ENCODE measurements at places on chromosomes 12 and 14. TPM values are rescaled to one million over a fixed set of nuclear protein-coding genes. Genes with fewer than 3 reads are reported as not detected.

- no peak for DNase-seq
These were observed 38.9 kb downstream of the NELL2 start for GRCh38 chr12:44837114-44837755.

- no peak for DNase-seq
These were observed 27.7 kb downstream of the CLMN start for GRCh38 chr14:95291859-95292542.

GRCh38 chr14:68157971-68158371 is 338.4 kb downstream of the RAD51B start:
- no peak for DNase-seq

DNA sequence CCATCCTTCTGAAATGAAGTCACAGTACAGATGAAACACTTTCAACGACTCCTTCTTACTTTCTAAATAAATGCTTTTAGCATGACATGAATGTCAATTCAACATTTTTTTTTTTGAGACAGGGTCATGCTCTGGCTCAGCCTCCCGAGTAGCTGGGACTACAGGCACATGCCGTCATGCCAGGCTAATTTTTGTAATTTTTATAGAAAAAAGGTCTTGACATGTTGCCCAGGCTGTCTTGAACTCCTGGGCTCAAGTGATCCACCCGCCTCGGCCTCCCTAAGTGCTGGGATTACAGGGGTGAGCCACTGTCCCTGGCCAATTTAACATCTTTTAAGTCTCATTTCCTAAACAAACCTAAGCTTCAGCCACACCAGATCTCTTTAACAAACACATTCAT is 16.4 kb downstream of the GALNT6 start:
- DNase-seq: no peak

GRCh38 chr12:49649445-49649844 is 26.1 kb downstream of the PRPF40B start:
- DNase-seq: no peak

GRCh38 chr12:63900922-63901793 is 56.7 kb downstream of the SRGAP1 start:
- DNase-seq: no peak

- no peak for DNase-seq
These were observed 3.0 kb downstream of the SRRM4 start for GRCh38 chr12:118984161-118984943.

DNA sequence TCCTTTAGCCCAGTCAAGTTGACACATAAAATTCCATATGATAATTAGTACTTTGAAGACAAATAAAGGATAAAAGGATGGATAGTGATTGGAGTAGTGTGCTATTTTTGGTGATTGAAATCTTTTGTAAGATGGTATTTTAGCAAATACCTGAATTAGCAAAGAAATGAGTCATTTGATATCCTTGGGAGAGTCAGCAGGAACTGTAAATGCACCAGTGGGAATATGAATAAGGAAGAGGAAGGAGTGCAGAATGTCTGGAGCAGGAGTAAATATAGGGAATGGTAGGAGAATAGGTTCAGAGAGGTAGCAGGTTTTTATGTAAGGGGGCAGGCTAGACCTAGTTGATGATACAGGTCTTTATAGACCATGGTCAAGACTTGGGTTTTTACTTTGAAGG is 75.0 kb downstream of the TRMT5 start:
- no peak for DNase-seq

GRCh38 chr14:22767323-22767589 is 768 bp downstream of the OXA1L start:
- no peak for DNase-seq

- DNase-seq: no peak
These were observed 50.4 kb downstream of the DYRK2 start for GRCh38 chr12:67698672-67699581.

DNA sequence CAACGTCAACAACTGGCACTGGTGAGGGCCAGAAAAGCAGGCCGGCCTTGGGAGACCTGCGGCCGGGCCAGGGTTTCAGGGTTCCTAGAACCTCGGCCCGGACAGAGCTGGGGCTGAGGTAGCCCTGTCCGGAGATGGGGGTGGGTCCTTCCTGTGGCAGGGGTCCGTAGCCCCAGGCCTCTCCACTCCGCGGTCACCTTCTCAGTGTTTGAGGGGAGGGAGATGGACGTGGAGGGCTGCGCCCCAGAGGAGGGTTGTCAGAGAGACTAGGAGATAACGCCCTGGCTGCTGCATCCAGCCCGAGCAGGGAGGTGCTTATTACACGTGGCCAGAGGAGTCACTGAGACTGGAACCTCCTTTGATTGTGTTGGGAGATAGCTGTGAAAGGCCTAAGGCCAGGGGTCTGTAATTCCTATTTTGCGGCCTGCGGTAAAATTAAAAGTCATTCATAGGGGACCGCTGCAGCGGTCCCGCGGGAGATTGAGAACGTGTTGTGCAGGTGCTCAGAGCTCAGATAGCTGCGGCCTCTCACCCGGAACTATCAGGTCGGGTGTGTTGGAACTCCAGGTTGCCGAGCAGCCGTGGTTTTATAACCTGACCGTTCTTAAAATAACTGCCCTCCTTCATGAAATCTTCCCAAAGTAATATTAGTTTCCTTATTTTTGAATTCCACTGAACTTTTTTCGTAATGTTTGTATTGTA is 507 bp downstream of the AHSA1 start:
- no peak for DNase-seq

GRCh38 chr12:31922341-31923062 is 36.7 kb upstream of the RESF1 start:
- DNase-seq: no peak

DNA sequence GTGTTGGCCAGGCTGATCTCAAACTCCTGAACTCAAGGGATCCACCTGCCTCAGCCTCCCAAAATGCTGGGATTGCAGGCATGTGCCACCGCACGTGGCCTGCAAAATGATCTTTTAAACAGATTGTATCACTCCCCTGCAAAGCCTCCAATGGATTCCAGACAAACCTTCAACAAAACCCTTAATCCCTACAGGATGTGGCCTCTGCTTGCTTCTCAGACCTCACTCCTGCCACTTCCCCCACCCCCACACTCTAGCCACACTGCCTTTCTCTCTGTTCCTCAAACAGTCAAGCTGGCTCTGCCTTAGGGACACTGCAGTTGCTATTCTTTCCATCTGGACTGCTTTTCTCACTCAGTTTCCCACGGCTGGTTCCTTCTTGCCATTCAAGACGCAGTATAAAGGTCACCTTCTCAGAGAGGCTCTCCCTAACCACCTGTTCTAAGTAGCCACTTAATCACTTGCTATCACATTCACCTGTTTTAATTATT is 47.3 kb upstream of the TMED10 start:
- peak; percentile 21 for DNase-seq

DNA sequence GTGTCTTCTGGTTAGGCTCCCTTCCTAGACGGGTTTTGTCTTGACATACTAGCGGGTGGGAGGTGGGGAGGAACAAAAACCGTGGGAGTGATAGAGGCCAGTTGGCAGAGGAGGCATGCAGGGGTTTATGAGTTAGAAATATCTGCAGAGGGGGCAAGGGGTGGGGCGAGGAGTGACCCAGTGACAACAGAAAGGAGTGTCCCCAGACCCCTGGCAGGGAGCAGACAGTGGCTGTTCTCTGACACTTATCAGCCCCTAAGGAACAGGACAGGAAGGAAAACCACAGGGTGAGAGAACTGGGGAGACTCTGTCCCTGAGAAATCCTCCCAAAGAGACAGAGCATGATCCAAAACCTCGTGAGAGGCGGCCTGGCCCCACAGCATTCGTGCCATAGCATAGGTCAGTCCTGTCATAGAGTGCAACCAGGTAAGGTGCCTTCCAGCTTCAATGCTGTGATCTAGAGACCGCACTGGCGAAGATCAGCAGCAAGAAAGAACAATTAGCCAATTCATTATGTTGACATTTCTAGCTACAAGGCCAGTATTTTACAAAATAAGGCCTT is 141.4 kb downstream of the CRADD start:
- DNase-seq: no peak

DNA sequence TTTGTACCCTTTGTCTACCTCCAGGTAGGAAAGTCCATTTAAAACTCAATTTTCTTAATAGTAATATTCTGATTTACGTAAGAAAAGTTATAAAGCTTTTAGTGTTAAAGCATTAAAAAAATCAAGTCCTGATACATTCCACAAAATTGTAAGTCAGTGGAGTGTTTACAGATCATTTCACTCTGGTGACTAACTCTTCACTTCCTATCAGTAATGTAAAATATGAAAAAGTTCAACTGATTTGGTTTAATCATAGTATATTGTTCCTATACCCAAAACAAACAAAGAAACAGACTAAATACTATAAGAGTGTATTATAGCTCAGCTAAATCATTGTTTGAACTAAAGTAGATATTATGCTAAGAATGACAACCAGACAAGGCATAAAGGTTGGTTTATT is 85.9 kb downstream of the VEZT start:
- no peak for DNase-seq

- DNase-seq: no peak
These were observed 58.1 kb downstream of the DAAM1 start for GRCh38 chr14:59246566-59246965.

- DNase-seq: no peak
These were observed 1322.3 kb upstream of the SEL1L start for GRCh38 chr14:82855912-82856391.

DNA sequence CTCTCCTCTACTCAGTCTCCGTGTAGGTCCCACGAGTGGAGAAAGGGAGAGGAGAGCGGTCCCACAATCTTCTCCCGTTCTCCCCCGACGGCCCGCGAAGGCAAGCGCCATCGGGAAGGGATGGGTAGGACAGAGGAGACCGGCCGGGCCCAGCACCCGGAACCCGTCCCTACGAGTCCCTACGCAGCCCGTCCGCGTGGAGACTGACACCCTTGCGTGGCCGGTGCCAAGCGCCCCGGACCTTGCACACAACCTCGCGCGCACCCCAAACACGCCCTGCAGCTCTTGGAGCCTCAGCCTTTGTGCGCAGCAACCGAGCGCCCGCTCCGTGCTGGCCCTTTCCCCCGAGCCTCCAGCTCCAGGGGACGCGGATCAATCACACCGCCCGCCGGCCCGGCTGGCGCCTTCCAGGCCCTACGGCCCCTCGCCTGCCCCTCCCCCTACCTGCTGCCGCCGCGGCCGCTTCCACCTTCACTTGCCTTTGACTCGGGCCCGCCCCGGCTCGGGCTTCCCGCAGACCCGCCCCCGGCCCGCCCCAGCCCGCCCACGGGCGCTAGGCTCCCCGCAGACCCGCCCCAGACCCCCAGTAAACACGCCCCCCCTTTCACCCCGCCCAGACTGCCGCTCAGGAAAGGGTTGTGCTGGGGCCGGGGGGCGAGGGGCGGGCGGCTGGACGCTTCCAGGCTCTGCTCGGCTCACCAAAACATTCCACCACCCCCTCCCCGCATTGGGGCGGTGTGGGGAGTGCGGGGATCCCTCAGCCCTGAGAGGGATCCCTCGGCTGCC is at the start of gene NDRG2:
Gene NDRG2 (minus strand): TSS at position 477 of the 786 bp plus-strand sequence. CDS start 1,746 bp downstream, outside the sequence.
- peak; percentile 85 for DNase-seq

GRCh38 chr12:53998110-53998899 is 1.7 kb upstream of the HOXC9 start:
- DNase-seq: no peak

DNA sequence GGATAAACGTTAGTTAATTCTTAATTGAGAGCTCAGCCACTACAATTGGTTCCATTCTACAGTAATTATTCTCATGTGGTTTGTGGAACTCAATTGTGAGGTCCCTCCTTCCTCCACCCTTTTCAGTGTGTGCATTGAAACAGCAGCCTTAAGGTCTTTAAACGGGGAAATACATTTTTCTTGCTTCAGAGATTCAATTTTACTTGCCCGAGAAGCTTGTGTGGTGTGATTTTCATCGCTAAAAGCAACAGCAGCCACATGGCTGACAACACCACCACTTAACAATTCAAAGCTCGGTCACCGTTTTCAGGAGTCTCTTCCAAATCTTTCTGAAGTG is 733 bp upstream of the PPFIBP1 start:
- no peak for DNase-seq

GRCh38 chr12:89469361-89469760 is 55.2 kb downstream of the GALNT4 start:
- no peak for DNase-seq

Gene NKX2-1
- total RNA-seq: not detected

Gene SOAT2
- total RNA-seq: 0.98 TPM

Gene VTI1B
- total RNA-seq: 99.0 TPM

Gene PZP
- 0.24 TPM for total RNA-seq

Gene CLEC4D
- not detected for total RNA-seq

Gene STXBP6
- total RNA-seq: 11.7 TPM

Gene TCL1B
- not detected for total RNA-seq

Data from progenitor cell of endocrine pancreas (in vitro differentiated cells).